Cardiac septum (tissue), 1 donor: ENCODE measurements at places on chromosomes 2 and 18. TPM values are rescaled to one million over a fixed set of nuclear protein-coding genes. Genes with fewer than 3 reads are reported as not detected.

- no peak for DNase-seq
Observed at GRCh38 chr2:190670182-190670946, 21.5 kb downstream of the NAB1 start.

DNA sequence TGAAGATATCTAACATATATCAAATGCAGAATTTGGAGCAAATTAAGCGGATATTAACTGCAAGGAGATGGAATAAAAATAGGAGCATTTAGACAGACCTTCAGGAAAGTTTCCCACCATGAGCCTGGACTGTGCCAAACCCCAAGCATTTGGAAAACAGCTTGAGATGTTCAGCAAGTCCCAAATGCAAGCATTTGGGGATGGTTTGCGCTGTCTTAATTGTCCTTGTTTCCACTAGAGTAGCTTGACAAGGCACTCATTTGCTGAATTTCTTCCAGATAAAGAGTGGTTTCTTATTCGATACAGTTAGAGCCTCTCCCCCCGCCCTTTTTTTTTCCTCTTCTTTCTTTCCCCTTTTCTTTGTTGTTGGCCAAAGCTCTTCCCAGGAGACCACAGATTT, 77.1 kb upstream of the CDC42EP3 start:
- no peak for DNase-seq

GRCh38 chr2:1788478-1788959, 44.2 kb upstream of the PXDN start:
- no peak for DNase-seq

CYP27C1 gene
- total RNA-seq: not detected

EXOC6B gene
- total RNA-seq: 173 TPM
